ENCODE measurements at places on chromosomes 5 and 9. TPM values are rescaled to one million over a fixed set of nuclear protein-coding genes. Genes with fewer than 3 reads are reported as not detected.

APBA1 gene
- total RNA-seq = under 0.01 TPM

MAMDC2 gene
- total RNA-seq = 9.6 TPM

BHMT2 gene
- total RNA-seq = not detected

GABRA1 gene
- total RNA-seq = not detected

PALM2AKAP2 gene
- total RNA-seq = 8.2 TPM

GLIPR2 gene
- 14.5 TPM for total RNA-seq

Data from tracheal epithelial cell (primary cell).